Fibroblast of skin of scalp (primary cell): ENCODE measurements at places on chromosomes 3 and 15.

DNA sequence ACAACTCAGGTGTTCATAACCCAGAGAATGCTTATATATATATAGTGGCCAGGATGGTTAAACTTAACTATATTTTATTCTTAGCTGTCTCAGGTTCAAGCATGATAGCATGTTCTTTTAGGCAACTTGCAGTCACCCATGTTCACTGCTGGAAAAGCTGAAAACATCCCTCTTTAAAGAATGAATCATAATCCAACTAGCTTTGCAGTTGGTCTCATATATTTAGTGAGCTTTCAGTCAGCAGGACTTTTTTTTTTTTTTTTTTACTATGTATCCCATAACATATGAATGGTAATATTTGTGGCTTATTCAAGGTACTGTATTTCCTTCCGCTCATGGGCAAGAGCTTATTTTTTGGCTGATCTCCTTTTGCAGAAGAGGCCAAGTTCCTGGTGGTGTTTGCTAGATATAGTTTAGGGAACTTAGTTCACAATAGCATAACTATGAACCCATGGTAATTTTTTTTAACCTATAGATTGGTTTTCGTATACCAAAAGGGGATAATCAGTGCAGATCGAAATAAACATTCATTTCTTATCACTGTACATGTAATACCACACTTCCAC, 77.6 kb downstream of the CMSS1 start:
- peak; percentile 53 for DNase-seq

DNA sequence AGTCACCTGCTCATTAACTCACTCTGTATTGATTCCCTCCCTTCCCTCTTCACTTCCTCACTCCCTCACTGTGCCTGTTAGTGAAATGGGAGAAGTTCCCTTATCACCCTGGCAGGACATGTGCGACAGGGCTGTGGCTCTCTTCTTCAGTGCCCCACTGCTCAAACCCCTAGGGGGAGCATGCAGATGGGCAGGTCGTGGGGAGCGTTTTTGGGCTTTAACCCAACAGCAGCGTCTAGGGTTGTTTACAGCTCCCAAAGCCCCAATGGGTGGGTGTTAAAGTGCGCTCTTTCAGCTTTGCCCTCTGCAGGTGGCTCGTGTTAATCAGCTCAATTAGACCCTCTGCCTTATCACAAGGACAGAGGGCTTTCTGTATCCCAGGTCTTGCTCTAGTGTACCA, 447.8 kb upstream of the PROK2 start:
- no peak for DNase-seq

GRCh38 chr15:51634591-51635198, 12.1 kb upstream of the DMXL2 start:
- DNase-seq: no peak

DNA sequence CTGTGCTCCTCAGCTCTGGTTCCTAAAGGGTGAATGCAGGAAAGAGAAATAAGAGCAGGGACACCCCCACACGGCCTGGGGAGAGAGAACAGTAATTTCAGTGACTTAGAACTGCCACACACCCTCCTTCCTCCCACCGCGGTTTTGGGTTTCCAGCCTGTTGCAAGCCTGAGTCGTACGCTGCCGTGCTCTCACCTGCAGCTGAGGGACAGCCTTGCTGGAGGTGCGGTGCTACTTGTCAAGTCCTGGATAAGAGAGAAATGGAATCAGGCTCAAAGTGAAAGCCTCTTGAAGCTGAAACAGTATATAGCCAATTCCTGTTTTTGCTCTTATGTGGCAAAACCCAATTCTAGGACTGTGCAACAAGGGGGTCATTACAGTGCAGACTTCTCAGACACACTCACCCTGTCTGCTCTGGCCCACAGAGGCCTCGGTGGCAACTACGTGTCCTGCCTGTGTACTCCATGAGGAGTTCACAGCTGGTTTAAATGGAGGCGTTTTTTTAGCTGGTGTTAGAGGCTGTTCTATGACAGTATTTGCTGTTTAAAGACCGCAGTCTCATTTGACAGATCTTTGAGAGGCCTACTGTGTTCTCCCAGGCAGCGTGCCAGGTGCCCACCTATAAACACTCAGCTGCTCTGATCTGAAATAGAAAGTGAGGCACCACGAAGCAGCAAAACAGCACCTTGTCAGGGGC, 42.9 kb downstream of the TBC1D2B start:
- no peak for DNase-seq

GRCh38 chr3:65628978-65629377, 409.7 kb downstream of the MAGI1 start:
- DNase-seq: no peak

DNA sequence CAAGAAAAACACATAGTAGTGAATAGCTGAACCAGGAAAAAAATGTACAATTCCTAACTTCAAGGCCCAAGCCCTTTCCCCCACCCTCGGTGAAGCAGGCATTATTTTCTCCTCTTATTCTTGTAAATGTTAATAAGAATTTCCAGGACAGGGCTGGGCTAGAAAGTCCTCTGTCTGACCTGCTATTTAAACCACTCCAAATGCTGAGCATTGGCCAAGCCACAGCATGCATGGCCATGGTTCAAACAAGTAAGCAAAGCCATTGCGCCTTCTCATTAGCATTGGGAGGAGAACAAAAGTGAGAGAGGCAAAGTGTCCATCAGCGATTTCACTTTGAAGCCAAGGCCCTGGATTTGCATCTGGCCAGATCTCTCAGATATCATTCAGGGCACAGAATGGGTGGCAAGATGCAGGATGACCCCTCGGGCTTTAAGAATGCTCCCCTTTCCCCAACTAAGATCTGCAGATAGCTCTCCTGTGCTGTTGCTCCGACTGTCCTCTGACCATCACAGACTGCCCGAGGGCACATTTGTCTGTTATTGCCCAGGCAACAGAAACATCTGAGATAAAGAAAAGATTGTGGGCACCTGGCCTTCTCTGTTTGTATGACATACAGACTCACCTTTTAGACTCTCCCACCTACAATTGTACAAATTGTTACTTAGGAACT, 46.3 kb downstream of the CEMIP start:
- no peak for DNase-seq

GRCh38 chr3:25573386-25574171, 91.1 kb downstream of the TOP2B start:
- peak; percentile 97 for DNase-seq

DNA sequence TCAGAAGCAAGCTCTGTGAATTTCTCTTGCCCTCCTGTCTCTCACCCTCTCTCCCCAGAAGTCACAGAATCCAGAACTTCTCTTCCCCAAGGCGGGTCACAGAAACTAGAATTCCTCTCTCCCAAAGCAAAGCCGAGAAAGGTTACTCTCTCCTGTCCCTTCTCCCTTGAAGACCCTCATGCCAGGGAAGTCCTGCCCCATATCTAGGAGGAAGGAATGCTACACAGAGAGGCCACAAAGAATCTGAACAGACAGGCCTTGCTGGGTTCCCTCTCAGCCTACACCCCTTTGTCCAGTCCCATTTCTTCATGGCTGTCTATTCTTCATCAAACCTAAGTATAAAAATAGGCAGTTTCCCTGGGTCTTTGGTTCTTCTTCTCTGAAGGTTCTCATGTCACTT, 29.8 kb downstream of the ANP32A start:
- DNase-seq: no peak

DNA sequence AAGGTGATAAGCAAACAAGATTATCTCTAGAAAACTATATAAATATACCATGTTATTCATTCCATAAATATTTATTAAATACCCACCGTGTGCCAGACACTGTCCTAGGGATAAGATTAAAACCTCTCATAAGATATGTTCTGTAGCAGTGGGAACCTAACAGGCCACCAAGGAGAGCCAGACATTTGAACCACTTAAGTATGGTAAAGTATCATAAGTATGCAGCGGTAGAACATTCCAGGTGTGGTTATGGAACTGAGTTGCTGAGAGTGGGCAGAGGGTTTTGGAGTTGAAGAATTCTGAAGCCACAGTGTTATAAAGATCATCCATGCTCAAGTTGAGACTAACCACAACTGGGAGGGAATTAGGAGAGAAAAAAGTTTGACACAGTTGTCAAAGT, 14.7 kb downstream of the FILIP1L start:
- DNase-seq: no peak

DNA sequence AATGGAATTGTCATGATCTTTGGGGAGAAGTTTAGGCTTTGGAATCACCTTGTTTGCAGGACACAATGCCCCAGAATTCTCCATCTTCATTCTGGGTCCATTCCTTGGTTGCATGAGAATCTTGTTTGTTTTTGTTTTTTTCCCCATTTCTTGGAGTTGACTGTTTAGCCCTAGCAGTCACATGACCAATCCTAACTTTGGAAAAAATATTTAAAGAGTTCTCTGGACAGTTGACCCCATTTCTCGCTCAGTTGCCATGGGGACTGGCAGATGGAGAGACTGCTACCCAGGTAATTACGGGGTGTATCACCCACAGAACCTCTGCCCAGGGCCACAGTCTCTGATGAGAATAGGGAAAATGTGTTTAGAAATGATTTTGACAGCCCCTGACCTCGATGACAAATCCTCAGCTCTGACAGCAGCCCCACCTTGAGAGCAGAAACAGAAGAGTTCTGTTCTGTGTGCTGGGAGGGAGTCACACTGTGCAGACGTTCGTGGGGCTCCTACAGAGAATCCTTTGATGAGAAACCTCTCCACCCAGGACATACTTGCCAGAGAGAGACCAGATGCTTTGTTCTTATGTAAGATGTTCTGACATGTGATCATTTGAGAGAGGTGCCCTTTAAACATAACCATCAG, 57.7 kb downstream of the IL16 start:
- DNase-seq: no peak

DNA sequence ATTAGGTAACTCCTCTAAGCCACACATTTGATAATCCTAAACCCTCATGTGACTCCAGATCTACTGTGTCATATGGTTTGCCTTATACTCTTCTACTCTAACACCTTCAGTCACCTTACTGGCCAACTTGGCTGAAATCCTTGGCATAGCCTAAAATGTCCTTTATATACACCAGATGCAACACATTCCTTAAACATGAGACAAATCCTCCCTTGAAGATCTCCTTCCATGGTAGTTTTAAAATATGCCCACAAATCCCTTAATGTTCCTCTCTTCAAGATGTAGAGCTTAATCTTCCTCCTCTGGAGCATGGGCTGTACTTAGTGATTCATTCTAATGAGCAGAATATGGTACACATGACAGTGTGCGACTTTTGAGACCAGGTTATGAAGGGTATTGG, 238.9 kb downstream of the SUCLG2 start:
- peak; percentile 21 for DNase-seq

GRCh38 chr15:61748529-61748928, 311.7 kb downstream of the VPS13C start:
- peak; percentile 34 for DNase-seq

DNA sequence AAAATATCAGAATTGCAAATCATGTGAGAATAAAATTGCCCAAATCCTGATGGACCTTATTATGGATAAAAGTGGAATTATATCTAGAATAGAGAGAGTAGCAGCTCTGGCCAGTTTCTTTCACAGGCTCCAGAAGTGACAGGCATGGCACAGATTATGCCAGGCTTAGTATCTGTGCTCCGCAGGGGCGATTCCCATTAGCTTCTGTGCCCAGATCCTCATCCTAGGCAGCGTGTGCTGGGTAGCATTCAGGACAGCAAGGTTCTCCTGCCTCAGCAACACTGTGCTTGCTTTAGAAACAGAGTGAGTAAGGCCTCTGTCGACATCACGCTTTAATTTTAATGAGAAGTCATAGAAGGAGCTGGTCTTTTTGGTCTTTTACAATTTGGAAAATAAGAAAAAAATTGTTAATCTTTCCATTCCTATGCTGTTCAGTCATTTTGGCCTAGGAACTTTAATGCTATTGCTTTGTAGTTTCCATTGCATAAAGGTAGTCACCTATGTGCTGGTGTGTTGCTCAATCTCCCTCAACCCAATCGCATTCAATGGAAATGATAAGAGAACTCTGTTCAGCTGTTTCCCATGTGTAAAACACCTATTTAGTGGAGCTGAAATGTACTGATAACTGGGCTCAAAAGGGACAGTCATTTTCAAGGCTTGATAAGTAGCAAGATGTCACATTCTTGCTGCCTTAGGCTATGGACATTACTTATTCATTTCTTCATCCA, 770.1 kb downstream of the AGBL1 start:
- DNase-seq: no peak

GRCh38 chr15:80114114-80114513, 38.7 kb upstream of the FAH start:
- no peak for DNase-seq

DNA sequence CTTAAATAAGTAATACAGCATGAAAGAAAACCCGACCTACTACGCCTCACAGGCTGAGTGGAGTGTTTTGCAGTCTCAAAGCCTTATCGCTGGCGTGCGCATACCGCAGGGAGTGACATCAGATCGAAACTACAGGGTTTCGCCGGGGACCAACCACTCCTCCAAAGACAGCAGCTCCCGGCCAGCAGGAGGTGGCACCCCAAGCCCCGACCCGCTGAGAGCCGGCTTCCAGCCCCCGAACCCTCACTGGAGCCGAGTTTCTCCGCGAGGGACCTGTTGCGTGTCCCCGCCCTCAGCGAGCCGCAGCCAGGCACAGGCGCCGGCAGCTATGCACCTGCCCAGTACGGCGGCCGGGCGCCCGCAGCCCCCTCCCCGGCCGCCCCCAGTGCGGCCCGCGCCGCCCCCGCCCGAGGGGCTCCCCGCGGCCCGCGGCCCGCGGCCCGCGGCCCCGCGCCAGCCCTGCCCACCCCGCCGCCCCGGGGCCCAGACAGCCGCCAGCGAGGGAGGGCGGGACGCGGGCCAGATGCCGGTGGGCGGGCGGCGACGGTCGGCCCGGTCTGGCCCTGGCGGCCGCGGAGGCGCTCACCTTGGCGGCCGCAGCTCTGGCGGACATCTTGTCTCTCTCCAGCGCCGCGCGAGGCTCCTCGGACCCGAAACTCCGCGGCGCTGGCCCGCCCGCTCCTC, 710 bp downstream of the TJP1 start:
- peak; percentile 79 for DNase-seq

GRCh38 chr15:53454535-53454842, 305.0 kb downstream of the WDR72 start:
- no peak for DNase-seq

DNA sequence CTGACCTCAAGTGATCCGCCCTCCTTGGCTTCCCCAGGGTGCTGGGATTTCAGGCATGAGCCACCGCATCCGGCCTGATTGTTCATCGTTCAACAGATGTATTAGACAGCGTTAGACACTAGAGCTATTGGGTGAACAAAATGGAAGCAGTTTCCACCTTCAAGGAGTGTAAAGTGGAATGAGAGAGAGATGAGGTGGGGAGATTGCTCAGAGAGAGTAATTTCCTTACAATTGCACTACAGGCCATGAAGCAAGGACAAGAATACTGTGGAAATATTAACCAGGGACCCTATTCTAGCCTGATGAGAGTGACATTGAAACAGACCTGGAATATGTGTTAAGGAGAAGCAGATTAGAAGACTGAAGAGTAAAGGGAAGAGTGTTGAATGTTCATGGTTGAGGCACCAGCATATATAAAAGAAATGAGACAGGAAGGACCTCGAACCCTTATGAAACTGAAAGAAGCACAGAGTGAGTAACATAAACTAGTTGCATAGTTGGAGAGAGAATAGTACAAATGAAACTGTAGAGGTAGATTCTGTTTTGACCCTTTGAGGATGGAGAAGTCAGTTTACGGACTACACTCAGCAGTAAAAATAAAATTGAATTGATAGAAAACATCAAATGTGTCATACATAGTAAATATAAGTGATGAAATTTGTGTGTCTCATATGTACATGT, 7.2 kb downstream of the RTF1 start:
- DNase-seq: no peak

GRCh38 chr3:38360345-38360744, 13.8 kb downstream of the XYLB start:
- DNase-seq: no peak
